ENCODE measurements at places on chromosomes 16 and 17.

GRCh38 chr16:84931506-84931905, 79.8 kb downstream of the ZDHHC7 start:
- DNase-seq = no peak

GRCh38 chr17:68133346-68134045, 98.0 kb downstream of the KPNA2 start:
- DNase-seq = no peak

DNA sequence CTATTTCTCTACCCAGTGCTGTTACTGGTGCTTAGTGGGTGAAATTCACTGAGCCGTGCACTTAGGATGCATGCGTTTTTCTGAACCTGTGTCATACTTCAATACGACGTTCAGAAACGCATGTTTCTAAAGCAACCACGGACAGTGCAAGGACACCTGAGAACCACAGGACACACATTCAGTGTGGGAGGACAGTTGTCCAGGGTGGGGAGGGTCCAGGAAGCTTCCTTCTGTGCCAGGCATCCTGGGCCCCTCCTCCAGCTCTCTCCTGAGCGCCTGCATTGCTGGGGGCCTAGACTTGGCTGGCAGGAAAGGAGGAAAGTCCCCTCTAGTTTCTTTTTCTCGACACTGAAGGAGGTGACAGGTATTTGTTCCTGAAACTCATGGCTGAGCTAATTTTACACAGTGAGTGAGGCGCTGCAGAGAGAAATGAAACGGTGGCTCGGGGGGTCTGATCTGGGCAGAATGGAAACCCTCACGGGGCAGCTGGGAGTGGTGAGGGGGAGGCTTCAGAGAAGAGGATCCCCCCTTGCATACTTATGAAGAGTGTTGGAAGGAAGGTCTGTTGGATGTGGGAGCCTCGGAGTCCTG, 89.9 kb downstream of the IRF8 start:
- no peak for DNase-seq

- DNase-seq = no peak
Measured at GRCh38 chr17:77942112-77942988, 16.2 kb upstream of the TNRC6C start.

DNA sequence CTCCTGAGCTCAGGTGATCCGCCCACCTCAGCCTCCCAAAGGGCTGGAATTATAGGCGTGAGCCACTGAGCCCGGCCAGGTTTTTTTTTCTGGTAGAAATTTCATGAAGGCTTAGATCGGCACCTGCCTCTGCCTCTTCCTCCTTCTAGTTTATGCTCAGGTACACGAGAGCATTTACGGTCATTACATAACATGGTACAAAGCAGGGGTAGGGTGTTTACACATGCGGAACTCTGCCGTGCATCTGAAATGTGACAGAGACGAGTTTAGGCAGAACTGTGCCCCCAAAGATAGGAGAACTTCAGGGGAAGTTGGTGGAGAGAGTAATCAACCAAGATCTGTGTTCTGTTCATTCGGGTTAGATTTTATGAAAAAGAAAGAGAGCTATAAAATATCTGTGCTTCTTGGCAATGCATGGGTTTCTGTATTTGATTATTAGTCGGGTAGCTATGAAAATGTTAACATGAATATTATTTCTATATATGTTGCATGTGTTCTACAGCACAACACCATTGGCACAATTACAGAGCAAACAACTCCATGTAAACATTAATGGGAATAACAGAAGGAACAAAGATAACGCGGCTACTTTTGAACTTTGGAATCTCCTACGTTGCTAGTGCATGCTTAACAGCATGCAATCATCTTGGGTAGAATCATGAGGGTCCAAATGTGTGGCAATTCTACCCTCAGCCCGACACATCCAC, 23.5 kb upstream of the MAP2K6 start:
- no peak for DNase-seq

GRCh38 chr16:78137179-78137578, 37.7 kb downstream of the WWOX start:
- no peak for DNase-seq

DNA sequence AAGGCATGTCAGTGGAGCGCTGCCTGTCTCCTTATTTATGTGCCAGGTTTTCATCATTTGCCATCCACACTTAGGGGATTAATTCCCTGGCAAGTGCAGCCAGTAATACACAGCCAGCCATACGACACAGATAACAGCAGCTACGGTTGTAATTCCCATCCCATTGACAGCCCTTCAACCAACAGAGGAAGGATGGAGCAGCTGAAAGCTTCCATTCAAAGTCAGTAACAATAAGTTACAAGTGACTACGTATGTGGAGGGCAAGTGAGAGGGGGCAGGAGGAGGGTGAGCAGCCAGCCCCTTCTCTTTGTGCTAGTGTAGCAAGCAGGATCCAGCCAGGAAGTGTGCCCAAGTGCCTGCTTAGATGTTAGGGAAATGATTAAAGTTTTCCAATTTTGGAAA, 53.8 kb upstream of the LYRM9 start:
- DNase-seq = no peak

DNA sequence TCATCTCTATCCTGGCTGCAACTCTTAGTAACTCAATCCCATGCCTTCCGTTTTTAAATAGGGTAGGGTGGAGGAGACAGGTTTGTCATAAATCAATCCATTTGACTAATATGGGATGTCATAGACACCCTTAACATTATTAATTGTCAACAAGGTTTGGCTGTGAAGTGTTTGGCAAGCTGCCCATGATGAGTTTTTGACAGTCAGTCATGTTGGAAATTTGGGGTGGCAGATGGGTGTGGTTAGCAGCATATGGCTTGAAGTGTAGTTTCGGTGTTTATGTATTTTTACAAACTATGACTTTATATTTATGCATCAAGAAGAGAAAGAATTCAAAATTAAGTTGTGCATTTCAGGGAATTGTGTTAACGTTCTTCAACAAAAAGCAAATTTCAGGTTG, 221.8 kb upstream of the CDH5 start:
- DNase-seq = no peak

GRCh38 chr16:75558846-75559401, 2.9 kb upstream of the TMEM231 start:
- DNase-seq = no peak

GRCh38 chr17:60749050-60749449, 71.4 kb downstream of the BCAS3 start:
- no peak for DNase-seq
